Activated T-cell treated with anti-CD3 and anti-CD28 coated beads for 1 hour (primary cell): ENCODE measurements at places on chromosomes 12 and 14.
A peak's percentile ranks its signal among the peaks of the same experiment; 100 is the strongest.

DNA sequence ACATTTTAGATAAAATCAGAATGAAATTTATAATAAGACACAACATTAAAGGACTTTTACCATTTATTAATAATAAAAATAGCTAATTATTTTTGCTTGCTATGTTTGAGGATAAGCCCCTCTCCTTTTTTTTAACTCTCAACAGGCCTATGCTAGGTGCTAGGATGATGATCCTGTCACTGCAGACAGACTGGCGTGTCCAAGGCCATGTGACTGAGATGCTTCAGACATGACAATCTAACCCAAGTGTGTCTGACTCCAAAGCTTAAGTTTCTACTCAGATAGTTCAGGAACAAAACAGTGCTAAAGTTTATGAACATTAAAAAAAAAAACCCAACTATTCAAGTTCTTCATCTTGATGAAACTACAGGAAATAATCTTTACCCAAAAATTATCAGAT lies 29.8 kb downstream of the PPP1R13B start:
- no peak for DNase-seq

- no peak for DNase-seq
Observed at GRCh38 chr14:66066981-66067776, 419.0 kb upstream of the CCDC196 start.

GRCh38 chr14:27721760-27722159 lies 1044.8 kb upstream of the FOXG1 start:
- DNase-seq = no peak

DNA sequence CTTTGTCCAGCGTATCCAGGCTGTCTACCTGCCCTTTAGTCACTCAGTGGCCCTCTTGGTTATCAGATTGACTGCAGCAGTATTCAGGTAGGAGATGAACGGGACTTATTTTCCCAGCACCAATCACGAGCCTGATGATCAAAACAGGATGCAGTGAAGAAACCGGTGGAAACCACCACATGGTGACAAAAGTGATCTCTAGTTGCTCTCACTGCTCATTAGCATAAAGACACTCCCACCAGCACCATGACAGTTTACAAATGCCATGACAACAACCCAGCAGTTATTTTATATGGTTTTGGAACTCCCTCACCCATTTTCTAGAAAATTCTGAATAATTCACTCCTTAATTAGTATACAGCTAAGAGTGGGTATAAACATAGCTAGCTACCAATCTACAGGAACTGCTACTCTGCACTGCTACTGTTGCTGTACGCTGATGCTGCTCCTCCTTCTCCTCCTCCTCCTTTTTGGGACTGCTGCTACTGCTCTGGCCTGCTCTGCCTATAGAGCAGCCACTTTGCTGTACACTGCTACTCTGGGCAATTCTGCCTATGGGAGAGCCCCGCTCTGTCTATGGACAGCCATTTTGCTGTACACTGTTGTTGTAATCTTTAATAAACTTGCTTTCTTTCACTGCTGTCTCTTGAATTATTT lies 142.5 kb upstream of the SSTR1 start:
- peak; percentile 21 for DNase-seq

- no peak for DNase-seq
Observed at GRCh38 chr12:30694412-30695198, 1.1 kb downstream of the IPO8 start.

GRCh38 chr14:77097006-77097699 lies 905 bp upstream of the CIPC start:
- no peak for DNase-seq

DNA sequence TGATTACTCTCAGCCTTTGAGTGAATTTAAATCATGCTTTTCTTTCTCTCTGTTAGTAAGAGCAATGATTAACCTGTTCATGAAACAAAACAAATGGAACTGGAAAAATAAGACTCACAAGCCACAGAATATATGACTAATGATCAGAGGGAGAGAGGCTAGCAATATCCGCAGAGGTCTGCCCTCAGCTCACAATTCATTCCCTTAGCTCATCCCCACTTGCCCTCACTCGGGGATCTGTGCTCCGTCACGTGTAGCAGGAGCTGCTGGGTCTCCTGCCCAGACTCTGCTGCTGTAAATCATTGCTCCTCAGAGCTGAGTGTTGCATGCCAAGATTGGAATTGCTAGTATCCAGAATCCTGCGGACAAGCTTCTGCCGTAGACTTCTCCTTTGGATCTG lies 53.1 kb upstream of the GNG2 start:
- no peak for DNase-seq

- no peak for DNase-seq
Observed at GRCh38 chr12:129670256-129670920, 233.4 kb downstream of the TMEM132D start.

DNA sequence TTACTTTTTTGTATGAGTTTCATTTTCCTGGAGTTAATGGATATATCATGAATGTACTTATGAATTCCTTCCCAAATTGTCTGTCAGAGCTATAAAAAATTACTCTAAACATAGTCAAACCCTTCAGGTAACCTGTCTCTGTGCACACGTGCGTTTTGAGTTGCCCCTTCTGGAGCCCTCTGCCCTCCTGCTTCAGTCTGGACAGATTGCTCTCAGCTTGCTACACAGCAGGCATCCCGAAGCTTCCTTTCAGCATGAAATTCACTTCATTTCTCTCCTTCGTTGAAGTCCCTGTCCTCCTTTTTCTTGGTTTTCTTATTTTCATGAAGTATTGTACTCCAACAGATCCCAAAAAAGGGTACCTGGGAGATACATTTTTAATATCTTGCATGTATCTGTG lies 47.3 kb downstream of the FNTB start:
- no peak for DNase-seq

DNA sequence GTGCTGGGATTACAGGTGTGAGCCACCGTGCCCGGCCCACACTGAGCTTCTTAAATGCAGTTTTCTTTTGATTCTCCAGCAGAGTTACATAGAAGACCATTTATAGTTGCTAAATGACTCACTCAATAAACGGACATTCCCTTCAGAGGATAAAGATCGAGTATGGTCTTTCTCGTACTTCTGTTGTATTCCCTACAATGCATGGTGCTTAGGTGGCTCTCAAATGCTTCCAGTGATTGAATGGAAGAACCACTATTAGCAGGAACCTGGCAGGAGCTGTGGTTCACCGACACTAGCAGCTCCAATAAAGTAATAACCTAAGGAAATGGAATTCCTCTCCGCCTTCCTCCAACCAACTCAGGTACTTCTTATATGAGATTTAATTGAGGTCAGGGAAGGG lies 3.9 kb upstream of the GPRC5A start:
- no peak for DNase-seq

DNA sequence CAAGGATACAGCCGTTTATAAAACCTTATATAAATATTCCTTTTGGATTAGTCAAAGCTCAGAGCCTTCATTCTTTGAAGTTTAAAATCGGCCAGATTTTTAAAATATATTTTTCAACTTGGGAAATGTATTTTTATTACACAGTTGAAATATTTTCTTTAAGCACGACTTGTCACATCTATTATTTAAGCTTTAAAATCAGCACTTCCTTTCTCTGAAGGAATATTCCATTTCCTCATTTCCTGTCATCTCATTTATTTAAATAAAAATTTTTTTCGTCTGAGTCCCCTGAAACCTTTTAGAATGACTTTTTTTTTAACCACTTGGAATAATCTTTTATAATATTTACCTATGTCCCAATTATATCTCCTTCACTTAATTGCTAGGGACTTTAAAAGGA lies 107.5 kb upstream of the PDE3A start:
- no peak for DNase-seq

DNA sequence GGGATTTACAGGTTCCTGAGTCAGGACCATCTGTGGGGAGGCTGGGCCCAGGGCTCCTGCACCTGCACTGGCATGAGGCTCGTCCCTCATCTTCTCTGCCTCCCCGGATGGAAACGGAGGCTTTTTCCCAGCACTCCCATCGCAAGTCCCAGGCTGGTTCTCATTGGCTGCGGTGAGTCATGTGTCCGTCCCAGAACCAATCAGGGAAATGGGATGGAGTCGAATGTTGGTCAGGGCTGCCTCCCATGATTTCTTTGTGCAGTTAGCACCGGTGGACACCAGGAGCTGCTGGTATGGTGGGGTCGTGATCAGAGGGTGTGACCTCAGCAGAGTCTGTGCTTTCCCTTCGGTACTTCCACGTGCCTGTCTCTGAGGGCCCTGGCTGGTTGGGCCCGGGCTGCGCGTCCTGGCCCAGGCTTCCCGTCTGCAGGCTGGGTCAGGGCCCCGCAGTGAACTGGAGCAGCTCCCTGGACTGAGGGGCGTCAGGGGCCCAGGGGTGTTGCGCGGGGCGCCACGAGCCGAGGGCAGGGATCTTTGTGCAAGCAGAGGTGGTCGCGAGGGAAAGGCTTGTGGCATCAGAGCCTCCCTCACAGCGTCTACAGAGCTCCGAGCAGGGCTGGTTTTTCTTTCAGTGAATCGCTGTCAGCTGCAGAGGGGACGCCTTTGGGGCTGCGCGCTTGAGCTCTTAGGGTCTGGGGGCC lies 168.1 kb downstream of the ADGRD1 start:
- DNase-seq = no peak

DNA sequence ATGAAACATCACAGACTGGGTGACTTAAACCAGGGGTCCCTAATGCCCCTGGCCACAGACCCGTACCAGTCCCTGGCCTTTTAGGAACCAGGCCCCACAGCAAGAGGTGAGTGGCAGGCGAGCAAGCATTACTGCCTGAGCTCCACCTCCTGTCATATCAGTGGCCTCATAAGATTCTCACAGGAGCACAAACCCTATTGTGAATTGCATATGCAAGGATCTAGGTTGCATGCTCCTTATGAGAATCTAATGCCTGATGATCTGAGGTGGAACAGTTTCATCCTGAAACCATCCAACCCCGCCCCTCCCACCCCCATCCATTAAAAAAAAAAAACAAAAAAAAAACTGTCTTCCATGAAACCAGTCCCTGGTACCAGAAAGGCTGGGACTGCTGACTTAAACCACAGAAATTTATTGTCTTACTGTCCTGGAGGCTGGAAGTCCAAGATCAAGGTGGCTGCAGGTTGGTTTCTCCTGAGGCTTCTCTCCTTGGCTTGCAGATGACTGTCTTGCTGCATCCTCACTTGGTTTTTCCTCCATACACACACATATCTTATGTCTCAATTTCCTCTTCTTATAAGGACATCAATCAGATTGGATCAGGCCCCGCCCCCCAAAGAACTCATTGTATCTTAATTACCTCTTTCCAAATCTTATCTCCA lies 235.9 kb downstream of the CHST11 start:
- no peak for DNase-seq

- DNase-seq = no peak
Observed at GRCh38 chr14:80211153-80212022, at the start of gene DIO2. Gene DIO2, minus strand, starts transcription at chr14:80211504. Its CDS starts 32 bp downstream, at chr14:80211472.

DNA sequence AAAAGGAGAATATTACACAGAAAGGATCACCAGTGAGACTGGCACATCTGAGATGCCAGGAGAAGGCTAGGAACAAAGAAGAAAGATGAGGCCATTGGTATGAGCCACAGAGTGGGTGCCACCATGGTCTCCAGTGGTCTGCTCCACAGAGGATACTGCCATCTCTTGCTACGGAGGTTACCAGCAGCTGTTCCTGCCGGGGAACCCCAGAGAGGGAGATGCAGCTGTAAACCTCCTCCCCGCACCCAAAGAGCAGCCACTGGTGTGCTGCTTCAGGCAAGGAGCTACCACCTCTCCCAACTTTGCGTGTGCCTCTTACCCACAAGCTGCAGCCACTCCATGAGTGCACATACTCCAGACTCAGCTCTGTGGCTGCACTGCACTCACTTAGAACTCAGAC lies 201.5 kb upstream of the RTL1 start:
- DNase-seq = no peak

- no peak for DNase-seq
Observed at GRCh38 chr12:93219947-93220346, 157.8 kb upstream of the NUDT4 start.

DNA sequence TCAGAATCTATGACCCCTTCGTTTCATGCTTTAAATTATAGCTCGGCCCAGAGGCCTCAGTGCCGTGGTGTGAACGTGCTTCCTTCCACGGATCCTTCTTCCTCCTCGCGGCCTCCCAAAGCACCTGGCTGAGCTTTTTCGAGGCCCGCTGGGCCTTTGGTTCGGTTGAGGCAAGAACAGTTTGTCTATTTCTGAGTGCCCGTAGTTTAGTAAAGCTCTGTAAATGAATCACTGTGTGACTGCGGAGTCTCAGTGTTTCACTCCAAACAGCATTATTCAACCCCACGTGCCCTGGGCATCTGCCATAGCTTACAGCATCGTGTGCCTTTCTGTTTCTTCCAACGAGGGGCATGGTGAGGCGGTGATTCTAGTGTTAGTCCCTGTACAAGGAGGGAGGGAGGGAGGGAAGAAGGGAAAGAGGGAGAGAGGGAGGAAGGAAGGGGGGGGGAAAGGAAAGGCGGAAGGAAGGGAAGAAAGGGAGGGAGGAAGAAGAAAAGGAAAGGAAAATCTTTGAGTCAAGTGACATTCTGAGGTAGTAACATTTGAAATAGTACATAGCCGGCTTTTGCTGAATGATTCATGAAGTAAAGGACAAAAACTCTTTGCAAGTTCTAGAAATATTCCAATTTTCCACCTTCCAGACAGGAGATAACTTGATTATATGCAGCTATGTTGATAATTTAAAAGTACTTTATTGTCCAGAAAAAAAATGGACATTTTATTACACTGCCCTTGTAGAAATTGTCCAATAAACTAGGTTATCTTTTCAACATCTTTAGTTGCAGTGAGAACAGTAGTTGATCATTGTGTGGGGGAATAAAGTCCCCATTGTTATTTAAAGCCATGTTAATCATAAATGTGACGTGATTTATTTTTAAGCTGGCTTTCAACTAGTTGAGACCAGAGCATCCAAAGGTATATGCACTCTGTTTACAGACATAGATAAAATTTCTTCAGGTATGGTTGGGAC lies 1.2 kb upstream of the TRIM9 start:
- DNase-seq = no peak

- no peak for DNase-seq
Observed at GRCh38 chr14:101480747-101481530, 80.4 kb upstream of the DIO3 start.

DNA sequence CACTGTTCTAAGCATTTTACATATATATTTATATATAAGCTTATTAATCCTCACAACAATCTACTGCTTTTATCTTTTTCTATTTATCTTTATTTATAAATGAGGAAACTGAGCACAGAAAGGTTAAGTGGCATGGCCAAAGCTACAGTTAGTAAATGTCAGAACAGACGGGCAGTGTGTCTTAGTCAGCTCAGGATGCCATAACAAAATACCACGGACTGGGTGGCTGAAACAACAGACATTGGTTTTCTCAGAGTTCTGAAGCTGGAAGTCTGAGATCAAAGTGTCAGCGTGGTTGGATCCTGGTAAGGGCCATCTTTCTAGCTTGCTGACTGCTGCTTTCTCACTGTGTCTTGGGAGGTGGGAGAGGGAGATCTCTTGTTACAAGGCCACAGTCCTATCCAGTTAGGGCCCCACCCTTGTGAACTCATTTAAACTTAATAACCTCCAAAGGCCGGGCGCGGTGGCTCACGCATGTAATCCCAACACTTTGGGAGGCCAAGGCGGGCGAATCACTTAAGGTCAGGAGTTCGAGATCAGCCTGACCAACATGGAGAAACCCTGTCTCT lies 19.8 kb downstream of the RPGRIP1 start:
- no peak for DNase-seq

- no peak for DNase-seq
Observed at GRCh38 chr12:103933237-103933636, 3.0 kb downstream of the HSP90B1 start.
